Skin of body (tissue), 3 donors: ENCODE measurements at places on chromosomes 12 and 14.

- no peak for DNase-seq
These were observed 56.6 kb downstream of the PAX9 start for GRCh38 chr14:36718216-36718615.

DNA sequence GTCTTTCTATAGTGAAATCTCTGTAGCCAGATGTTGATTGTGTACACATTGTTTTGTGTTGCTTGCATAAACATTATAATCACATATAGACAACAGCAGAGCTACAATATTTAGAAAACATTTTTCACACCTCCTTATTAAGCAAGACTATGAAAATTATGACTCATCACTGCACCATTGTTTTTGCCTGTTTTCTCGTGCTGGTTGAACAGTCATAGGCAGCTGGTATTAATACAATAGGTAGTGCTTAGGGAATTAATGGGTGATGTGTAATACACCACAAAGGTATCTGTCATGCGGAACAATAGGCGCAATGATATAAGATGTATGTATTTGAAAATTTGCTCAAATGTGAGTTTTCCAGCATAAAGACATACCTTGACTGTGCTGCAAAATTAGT is 449.3 kb downstream of the FOXG1 start:
- no peak for DNase-seq

DNA sequence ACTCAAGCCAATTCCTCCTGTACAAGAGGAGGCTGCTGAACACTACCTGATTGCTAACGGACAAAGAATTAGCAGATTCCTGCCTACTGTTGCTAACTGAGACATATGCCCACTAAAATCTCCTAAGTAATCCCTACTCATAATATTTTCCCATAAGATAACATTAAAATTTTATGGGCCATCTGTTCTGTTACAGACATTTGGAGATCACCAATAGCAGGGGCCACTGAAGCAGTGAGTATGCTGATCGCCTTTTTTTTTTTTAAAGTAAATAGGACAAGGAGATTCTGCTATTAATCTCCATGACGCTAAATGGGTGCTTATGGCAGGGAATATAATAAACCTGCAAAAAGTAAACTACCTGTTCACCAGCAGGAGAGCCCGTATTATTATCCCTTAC is 292.9 kb downstream of the MED13L start:
- no peak for DNase-seq

DNA sequence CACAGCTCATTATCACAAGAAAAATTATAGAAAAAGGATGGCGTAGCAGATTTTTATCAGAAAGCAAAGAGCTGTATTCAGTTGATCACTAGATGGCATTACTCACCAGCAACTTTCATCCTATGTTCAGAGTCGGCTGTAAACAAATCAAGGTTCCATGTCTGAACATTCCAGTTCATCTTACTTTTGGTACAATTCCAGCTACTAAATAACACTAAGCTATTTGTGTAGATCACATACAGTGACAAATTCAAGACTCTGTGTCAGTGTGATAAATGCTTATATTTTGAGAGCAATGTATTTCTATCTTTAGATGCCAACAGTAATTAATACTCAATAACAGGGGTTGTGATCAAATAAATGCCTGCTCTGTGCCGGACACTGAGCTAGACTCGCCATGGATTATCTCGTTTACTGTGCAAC is 30.1 kb downstream of the NRDE2 start:
- peak; percentile 59 for DNase-seq

DNA sequence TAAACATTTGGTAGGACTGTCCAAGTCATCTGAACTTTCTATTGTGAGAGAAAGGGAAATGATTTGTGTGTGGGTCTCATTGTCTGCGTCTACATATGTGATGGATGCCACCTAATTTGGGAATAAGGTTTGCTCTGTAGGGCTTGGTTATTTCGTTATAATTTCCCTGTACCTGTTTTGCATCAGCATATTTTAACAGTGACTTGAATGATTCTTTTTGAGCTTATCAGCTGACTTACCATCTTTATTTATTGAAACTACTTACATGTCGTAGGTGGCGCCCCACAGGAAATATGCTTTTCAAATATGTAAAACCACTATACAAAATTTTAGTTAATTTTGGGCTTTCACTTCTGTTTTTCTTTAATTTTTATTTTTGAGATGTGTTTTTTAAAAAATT is 56.5 kb upstream of the BCAT1 start:
- DNase-seq: no peak

- DNase-seq: no peak
These were observed 3.8 kb upstream of the RBMS2 start for GRCh38 chr12:56517854-56518253.

- DNase-seq: no peak
These were observed 647 bp upstream of the SIX1 start for GRCh38 chr14:60649875-60650372.

DNA sequence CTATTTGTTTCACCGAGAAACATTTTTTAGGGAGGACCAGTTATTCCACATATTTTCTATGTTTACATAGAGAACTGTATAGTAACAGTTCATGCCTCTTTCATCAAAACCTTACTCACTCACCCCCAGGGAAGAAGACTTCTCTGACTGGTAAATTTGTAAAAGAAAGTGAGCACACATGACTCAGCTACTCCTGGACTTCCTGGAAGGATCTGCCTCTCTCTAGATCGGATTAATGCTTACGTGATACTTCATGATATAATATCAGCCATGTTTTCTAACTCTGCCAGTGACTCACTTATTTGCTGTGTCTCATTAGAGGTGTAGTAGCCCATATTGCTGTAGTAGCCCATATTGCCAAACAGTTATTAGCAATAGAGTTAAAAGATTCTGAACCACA is 494.3 kb upstream of the ATXN7L3B start:
- DNase-seq: peak; percentile 1

- DNase-seq: no peak
These were observed 174.6 kb upstream of the SFSWAP start for GRCh38 chr12:131536337-131536736.

GRCh38 chr14:75823334-75823733 is 158.5 kb downstream of the TGFB3 start:
- DNase-seq: peak; percentile 48

GRCh38 chr12:120834489-120835303 is 69.5 kb downstream of the SPPL3 start:
- no peak for DNase-seq

- no peak for DNase-seq
These were observed 11.8 kb downstream of the TMEM179 start for GRCh38 chr14:104592785-104593184.

- DNase-seq: no peak
These were observed 107.9 kb downstream of the BBS10 start for GRCh38 chr12:76240281-76240680.

DNA sequence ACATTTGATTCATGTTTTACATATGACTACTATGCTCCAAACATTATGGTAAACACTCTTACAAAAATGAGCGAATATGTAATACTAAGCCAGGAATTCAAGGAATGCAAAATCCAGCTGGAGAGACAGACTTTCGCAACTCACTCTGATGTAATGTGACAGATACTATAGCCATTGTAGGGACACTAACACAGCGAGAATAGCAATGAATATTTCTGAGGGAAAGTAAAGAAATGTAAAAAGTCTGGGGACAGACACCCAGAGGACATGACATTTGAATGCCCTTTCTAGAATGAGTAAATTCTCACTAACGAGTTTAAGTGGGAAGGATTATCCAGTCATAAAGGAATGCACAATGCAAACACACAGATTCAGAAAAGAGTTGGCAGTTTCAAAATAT is 121.9 kb downstream of the PIK3C2G start:
- DNase-seq: peak; percentile 98

DNA sequence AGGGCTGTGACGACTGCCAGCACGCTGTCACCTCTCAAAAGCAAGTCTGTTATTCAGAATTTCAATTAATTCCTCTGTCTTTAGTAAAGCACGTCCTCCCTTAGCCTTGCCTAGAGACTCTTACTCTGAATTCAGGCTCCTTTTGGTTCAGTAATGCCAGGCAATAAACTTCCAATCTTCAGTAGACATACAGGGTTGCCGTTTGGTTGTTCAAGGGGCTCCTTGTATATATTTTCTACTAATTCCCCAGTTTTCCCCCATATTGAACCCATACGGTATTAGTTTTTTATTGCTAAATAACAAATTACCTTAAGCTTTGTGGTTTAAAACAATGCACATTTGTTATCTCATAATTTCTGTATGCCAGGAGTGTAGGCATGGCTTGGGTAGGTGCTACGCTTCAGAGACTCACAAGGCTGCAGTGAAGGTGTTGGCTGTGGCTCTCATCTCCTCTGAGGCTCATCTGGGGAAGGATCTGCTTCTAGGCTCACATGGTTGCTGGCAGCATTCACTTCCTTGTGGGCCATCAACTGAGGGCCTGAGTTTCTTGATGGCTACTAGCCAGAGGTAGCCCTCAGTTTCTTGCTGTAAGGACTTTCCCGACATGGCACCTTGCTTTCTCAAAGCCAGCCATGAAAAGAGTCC is 7.3 kb upstream of the CLECL1 start:
- DNase-seq: no peak

- DNase-seq: no peak
These were observed 61.6 kb downstream of the CLMN start for GRCh38 chr14:95258156-95258555.

DNA sequence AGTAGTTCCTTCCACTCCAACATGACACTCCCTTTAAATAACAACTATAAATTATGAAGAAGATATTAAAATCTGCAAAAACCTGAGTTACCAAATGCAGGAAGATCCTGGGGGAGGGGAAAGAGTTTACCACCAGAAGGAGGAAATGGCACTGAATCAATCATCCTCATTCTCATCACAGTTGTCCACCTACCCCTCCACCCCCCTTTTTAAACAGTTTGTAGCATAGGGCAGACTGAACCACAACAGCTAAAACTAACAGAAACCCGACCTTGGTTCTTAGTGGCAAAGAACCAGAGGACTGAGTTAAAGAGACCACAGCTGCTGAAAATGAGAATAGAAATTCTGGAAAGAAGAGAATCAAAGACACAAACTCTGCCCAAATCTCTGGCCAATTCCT is 189.5 kb downstream of the MED13L start:
- no peak for DNase-seq

- DNase-seq: peak; percentile 81
These were observed 3.0 kb upstream of the PPP1CC start for GRCh38 chr12:110745542-110746284.

GRCh38 chr14:20455355-20456300 is 602 bp downstream of the APEX1 start:
- peak; percentile 93 for DNase-seq

DNA sequence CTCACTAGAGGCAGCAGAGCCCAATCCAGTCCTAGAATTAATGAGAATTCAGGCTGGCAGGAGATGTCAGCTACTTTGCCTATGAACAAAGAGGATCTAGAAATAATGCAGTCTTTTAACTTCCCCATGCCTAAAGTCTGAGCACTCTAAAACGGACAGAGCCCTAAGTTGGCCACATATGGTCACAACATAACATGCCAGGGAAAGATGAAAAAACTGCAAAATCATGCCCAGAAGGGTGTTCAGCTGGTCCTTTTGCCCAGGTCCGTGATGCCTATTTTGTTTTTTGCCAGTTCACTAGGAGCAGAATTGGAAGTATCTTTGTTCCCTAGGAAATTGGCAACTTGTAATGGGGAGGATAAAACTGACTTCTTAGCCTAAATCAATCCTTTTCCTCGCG is 20.3 kb upstream of the LMNTD1 start:
- no peak for DNase-seq

DNA sequence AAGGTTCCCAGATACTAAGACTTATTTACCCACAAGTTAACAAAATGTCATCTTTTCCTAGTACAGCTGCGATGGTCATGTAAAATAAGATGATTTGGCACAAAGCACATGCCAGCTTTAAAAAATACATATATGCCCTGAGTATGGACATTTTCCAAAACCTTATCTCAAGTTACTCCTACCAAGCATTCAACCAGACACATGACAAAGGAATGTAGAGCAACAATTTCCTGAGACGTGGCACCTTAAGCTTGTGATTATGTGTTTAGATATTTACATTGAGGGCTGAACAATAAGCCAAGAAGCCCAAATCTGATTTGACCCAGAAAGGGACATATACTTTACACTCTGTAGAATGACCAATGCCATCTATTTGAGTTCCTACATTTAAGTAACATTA is 24.5 kb upstream of the OVCH1 start:
- no peak for DNase-seq

DNA sequence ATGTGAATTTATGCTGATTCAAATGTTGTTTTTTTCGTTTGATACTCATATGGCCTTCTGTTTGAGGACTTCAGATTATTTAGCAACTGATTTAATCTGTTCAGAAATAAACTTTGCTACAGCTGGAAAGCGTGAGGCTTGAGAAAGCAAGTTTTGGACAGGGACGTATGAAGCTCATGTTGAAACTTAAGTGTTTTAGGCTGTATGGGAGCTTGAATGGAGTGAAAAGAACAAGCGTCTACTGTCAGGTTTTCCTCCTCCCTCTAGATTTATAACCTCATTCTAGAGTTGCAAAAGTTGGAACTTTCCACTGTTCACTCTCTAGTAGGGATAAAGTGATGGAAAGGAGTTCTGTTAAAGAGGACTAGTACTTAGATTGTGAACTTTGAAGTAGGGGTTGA is 1.0 kb downstream of the PRPF39 start:
- peak; percentile 46 for DNase-seq

DNA sequence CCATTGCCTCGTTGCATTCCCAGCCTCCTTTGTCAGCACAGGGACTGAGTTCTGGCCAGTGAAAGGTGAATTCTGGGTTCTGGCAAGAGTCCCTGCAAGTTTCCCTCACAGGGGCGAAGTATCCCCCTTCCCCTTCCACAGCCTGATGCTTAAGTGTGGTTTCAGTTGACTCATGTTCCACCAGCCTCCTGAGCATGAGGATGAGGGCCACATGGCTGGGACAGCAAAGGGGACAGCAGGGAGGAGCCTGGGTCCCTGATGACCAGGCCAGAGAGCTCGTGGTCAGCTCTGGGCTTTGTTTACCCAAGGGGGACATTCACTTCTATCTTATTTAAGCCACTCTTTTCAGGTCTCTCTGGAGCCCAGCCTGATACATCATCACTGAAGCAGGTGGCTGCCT is 36.5 kb downstream of the CACNA2D4 start:
- no peak for DNase-seq

- DNase-seq: peak; percentile 28
These were observed 68.5 kb upstream of the CAPRIN2 start for GRCh38 chr12:30823156-30823699.

- no peak for DNase-seq
These were observed 122.5 kb upstream of the MAX start for GRCh38 chr14:65224799-65225198.

DNA sequence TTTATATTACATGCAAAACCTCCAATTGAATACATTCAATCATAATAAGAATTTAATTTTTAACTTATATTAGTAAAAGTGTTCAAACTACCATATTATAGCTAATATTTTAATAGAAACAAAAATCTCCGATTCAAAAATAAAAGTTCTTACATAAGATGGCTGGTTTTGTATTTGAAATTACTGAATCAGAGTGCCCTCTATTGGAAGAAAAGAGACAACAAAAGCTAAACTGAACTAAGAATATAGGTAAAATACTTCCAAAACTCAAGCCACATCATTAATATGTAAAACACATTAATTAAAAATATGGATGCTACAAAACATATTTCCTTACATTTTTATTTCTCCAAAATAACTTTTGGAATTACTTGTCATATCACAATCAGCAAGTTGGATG is 120.3 kb downstream of the GARIN6 start:
- DNase-seq: no peak
